Cortex of kidney (tissue), 1 donor: ENCODE measurements at places on chromosomes 1 and 21.

DNA sequence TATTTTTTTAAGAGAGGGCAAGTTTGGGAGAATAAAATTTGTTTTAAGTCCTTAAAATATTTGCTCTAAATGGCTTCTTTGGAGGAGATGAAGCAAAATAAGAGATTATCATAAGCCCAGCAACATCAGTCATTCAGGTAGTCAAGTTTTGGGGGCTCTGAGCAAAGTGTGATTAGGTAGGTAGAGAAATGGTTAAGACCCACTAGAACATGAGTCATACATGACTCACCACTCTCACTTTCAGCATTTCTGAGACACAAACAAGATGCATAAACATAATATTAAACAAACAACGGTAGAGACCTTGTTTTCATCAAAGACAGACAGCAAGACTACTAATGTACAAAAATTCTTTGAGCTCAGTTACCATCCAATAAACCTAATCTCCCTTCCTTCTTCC, 272.2 kb downstream of the LMO4 start:
- DNase-seq, result no peak

GRCh38 chr1:54781023-54781723, 16.9 kb upstream of the PARS2 start:
- DNase-seq, result no peak

GRCh38 chr1:20376880-20377494, 86.3 kb downstream of the VWA5B1 start:
- no peak for DNase-seq

DNA sequence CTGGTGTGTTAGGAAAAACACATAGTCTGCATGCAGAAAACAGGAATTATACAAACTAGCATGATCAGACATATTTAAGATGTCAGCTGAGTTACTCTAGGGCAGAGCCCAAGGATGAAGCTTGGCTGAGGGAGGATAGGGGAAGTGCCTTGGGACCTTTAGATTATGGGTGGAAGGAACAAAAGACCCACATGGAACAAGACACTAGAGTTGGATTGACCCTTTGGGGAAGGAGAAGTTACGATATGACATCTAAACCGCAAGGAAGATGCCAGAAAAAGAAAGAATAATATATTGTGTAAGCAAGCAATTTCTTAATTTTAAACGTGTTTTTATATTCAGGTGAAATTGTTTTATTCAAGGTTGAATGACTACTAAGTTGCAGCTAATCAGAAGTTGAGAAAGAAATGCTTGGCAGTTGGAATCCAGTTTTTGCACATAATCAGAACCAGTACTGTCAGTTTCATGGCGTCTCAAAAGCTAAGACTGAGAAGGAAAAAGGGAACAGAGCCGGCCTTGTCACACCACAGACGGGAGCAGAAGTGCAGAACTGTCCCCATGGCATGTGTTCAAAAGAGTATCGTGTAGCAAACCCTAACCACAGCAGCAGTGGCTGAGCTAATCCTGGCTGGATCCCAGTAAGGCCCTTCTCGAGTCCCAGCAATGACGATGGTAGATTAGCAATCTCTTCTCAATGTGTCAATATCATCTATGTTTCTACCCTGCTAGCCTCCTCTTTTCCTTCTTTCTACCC, 31.2 kb upstream of the IFNAR2 start:
- DNase-seq, result no peak

DNA sequence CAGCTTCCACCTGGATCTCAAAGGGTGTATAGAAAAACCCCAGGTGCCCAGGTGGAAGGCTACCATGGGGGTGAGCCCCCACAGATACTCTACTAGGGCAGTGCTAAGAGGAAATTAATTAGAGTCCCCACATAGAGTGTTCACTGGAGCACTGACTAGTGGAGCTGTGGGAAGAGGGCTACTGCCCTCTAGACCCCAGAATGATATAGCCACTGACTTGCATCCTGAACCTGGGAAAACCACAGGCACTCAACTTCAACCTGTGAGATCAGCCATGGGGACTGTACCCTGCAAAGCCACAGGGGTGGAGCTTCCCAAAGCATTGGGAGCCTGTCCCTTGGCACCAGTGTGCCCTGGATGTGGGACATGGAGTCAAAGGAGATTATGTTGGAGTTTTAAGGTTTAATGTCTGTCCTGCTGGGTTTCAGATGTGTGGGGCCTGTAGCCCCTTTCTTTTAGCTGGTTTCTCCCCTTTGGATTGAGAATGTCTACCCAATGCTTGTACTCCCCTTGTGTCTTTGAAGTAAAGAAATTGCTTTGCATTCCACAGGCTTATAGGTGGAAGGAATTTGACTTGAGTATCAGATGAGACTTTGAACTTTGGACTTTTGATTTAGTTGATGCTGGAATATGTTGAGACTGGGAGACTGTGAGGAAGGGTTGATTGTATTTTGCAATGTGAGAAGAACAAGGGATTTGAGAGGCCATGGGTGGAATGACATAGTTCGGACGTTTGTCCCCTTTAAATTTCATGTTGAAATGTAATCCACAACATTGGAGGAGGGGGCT, 31.8 kb upstream of the CDC14A start:
- DNase-seq, result no peak
